GM10248 (cell line): ENCODE measurements at places on chromosomes 12 and 14.
A peak's percentile ranks its signal among the peaks of the same experiment; 100 is the strongest.

- DNase-seq = no peak
These were observed 77.3 kb downstream of the GLT1D1 start for GRCh38 chr12:128930606-128931005.

- no peak for DNase-seq
These were observed 7.9 kb upstream of the PRH1 start for GRCh38 chr12:10891937-10892336.

GRCh38 chr12:2904260-2904659 is 13.6 kb downstream of the TULP3 start:
- no peak for DNase-seq

- DNase-seq = no peak
These were observed 396 bp downstream of the FERMT2 start for GRCh38 chr14:52950410-52950897.

DNA sequence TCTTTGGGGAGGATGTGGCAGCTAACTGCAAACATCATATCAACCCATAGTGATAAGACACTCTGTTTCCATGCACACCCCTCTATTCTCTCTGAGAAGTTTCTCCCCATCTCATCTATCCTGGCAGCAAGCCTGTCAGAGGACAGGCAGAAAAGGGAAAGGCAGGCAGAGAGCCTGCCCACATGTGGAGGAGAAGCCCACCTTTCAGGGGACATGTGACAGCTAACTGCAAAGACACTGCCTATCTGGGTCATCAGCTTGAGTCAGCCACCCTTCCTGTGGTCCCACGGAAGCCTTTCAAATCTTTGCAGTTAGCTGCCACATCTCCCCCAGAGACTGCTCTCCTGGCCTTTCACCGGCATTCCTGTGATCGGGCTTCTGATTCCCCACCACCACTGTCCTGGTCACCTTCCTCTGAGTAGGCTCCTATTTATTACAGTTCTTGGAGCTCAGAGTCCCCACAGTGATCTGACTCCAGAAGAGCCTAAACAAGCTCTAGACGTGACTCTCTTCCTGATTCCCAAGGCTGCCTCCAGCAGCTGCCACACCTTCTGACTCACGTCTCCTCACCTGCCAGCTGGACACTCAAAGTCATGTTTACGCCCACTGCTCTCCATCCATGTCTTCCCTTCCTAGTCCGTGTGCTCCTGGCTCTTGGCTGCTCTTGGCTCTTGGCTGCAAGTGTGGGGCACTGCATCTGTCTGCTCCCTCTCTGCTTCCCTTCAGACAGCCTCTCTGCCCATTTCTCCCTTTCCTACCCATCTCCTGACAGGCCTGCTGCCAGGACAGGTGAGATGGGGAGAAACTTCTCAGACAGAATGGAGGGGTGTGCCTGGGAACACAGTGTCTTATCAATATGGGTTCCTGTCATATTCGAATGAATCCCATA is 7.5 kb upstream of the KRT1 start:
- no peak for DNase-seq

- no peak for DNase-seq
These were observed 2.2 kb downstream of the ADIPOR2 start for GRCh38 chr12:1692895-1693610.

DNA sequence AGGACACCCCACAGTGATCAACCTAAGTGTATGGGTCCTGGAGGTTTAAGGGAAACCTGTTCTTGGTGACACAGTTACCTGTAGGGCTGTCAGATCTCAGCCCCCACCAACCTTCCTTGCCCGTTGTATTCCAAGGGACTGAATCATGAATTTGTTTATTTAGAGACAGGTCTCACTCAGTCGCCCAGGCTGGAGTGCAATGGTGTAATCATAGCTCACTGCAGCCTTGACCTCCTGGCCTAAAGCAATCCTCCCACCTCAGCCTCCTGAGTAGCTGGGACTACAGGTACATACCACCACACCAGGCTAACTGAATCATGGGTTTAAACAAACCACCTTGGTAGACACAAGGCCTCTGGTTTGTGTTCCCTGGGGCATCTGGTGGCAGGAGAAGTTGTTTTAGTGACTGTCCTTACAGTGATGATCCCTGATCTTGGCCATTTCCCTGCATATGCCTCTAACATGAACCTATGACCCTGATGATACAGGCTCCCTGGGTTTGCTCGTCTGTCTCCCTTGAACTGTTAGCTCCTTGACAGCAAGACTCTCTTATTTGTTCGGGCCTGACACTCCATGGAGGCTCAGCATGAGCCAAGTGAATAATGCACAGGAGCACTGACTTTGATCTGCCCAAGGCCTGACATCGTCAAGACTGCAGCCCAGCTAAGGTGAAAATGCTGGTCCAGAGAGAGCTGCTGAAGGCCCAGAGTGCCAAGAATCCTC is 47.9 kb downstream of the PITPNM2 start:
- no peak for DNase-seq

DNA sequence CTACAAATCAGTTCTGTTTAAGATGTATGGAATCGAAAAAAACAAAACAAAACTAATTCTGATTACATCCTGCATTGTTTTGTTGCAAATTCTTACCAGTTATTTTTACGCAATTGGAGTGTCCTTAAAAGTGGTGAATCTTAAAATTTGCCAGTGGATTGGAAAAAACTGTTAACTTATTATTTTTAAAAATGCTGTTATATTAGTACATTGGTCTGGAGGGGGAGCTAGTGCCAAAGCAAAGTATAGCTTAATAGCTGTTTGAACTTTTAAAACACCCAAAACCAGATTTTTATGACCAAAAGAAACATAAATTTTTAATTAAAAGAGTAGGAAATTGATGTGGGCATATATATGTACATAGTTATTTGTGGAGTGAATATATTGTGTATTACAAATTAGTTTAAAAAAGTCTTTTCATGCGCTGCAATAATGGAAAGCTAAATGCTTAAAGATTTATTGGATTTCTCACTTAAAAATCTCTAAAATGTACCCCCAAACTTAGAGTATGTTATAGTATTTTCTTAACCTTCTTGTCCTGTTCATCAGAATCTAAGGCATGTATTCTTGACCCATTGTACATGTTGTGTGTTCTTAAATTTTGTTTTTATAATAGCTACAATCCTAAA is 2.5 kb downstream of the FUT8 start:
- peak; percentile 24 for DNase-seq

- peak; percentile 70 for DNase-seq
These were observed at the start of gene LPAR5 for GRCh38 chr12:6635856-6636531. LPAR5 (minus strand) TSS chr12:6635959; CDS start chr12:6621248, 14,711 bp downstream.

- no peak for DNase-seq
These were observed 5.1 kb downstream of the LHX5 start for GRCh38 chr12:113466454-113467141.

DNA sequence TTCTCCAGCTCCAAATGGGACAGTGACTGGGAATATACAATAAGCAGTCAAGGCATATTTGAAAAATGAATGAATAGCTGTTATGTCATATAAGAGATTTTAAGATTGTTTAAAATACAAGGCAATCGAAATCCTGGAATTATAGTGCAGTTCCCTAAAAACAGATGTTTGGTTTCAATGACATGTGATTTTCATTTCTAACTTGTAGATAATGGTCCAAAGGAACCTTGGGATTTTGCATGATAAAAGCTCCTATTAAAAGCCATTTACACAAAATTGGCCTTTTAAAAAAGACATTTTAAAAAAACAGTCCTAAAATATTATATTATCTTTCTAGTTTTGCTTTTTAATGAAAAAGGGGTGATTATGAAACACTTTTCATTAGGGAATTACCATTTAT is 905.1 kb downstream of the GALC start:
- no peak for DNase-seq

GRCh38 chr12:42372154-42372791 is 46.3 kb downstream of the PPHLN1 start:
- peak; percentile 46 for DNase-seq

DNA sequence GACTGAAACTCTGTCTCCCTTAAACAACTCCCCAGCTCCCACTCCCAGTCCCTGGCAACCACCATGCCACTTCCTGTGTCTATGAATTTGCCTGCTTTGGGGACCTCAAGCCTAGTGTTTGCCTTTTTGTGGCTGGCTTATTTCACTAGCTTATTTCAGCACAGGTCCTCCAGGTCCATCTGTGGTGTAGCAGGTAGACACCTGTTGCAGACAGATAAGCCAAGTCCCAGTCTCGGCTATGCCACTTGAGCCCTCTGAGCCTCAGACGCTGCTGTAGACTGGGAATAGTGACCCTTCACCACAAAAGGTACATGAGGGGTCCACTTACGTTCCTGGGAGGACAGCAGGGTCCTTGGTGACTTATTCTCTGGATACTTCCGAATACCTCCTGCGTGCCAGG is 24.4 kb upstream of the KLC1 start:
- no peak for DNase-seq

- no peak for DNase-seq
These were observed 110.2 kb downstream of the DPF3 start for GRCh38 chr14:72783741-72784140.

DNA sequence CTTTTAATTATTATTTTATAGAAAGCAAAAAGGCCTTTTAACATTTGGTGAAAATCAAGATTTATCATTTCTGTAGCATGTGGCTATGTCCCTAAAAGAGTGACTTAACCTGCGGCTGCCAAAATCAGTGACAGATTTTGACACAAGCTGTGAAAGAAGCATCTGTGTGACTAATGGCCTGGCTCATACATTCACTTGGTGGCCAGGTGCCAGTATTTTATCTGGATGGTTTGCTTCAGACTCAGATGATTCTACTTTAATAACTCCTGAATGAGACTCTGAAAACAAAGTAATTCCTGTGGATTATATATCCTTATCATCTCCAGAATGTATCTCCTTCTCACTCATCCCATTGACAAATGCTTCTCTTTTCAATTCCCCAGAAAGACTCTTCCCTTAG is 103.0 kb downstream of the FSCB start:
- DNase-seq = no peak

DNA sequence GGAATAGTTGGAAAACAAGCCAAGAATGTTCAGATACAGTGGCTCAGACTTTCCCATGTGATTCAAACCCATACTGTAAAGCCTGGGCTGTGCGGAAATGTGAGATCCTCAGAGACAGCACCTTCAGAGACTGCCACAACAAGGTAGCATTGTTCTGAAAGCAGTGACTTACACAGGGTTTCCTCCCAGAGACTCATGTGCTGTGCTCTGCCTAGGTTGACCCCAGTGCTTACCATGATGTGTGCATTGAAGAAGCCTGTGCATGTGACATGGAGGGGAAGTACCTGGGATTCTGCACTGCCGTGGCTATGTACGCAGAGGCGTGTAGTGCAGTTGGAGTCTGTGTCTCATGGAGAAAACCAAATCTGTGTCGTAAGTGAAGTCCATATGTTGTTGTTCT is 219.4 kb downstream of the LRRK2 start:
- DNase-seq = no peak

GRCh38 chr12:83121897-83122622 is 435.4 kb downstream of the TMTC2 start:
- DNase-seq = no peak

DNA sequence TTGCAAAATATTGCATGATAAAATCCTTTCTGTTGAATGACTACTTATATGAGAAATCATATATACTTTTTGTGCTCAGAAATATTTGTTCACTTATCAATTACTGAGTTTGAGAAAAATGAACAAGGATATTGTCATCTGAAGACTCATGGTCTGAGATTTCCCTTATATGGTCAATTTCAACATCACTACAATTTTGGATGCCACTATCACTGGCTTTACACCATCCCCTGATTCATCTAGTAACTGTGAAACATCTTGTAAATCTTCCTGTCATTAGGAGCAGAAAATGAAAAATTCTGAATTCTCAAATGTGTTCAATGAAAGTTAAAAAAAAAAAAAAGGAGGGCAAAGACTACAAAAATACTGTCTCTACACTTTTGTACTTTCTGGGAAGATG is 21.8 kb upstream of the GXYLT1 start:
- DNase-seq = no peak

- DNase-seq = peak; percentile 48
These were observed 112.0 kb upstream of the TMCC3 start for GRCh38 chr12:94762259-94762942.

GRCh38 chr14:94054936-94055335 is 26.1 kb downstream of the DDX24 start:
- no peak for DNase-seq

DNA sequence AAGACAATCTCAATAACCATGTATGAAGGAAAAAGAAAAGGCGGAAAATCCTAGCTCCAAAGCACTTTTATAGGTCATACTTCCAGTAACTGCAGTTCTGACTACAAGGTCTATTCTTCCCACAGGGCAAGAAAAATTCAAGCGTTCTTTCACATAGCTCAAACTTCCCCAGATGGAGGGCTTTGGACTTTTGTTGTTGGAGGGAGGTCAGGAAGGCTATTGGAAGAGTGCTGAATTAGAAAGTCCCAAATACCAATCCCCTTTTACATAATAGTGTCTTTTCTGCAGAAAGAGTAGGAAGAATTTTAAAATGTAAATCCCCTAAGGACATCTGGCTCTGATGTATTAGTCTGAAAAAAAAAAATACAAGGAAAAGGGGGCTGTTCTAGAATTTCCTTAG is 309.4 kb downstream of the MDGA2 start:
- no peak for DNase-seq

GRCh38 chr14:64040044-64040443 is 187.2 kb downstream of the SYNE2 start:
- DNase-seq = no peak

GRCh38 chr14:37139710-37140109 is 32.7 kb downstream of the SLC25A21 start:
- DNase-seq = no peak

DNA sequence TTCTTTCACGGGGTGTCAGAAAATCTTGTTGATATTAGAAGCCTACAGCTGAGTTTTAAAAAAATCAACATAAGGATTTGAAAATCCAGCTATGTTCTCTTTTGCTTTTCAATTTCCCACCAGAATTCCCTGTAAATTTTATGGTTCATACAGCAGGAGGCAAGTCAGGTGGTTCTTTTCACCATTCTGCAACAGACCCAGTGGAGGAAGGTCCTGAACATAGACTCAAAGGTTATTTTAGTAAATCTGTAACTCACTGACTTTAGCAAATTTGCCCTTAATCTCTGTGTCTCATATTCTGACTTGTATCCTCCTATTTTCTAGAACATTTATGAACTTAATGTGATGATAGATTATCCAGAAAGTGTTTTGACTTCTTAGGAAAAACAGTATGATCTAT is 235.4 kb upstream of the E2F7 start:
- no peak for DNase-seq

DNA sequence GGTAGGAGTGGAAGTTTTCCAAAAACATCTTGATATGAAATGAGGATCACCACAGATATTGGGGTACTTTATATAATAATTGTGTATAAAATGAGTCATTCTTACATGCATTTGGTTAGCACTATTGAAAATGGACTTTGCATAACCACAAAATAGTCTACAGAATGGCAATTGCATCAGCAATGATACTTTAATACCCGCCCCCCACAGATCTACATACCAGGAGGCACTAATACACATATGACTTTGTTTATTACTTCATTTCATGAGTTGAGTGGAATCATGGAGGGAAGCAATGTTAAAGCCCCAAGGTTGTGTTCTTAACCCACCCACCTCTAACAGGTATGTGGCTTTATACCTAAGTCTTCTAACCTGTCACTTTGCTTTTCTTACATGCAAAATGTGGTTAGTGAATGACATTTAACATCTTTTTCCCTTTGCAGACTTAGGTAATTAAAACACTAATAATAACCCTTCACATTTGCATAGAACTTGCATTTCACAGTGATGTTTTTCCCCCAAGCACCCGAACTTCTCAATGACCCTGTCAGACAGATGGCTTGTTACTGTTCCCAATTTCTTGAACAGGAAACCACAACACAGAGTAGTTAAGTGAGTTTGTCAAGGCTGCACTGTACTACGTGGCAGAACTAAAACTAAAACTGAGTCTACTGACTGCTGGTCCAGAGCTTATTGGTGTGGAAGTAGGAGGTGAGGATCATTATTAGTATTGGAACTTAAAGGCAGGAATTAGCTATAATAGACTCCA is 101.9 kb downstream of the NPAS3 start:
- DNase-seq = no peak
